ENCODE measurements at places on chromosomes 6 and 20.

DNA sequence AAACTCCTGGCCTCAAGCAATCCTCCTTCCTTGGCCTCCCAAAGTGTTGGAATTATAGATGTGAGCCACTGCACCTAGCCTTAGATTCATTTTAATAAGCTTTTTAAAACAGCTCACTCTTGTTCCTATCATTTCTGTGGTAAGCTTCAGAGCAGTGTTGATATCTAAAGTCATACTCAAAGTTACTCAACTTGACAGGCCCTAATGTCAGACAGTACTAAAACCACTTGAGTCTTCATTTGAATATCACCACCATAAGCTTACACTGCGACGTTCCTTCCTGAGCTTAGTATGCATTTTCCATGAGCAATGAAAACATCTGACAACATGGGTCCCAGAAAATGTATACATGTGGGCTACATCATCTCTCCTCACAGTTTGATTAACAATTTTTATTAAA lies 6.0 kb downstream of the FUCA2 start:
- DNase-seq = no peak

GRCh38 chr6:32167761-32168262 lies 3.4 kb downstream of the EGFL8 start:
- no peak for DNase-seq

DNA sequence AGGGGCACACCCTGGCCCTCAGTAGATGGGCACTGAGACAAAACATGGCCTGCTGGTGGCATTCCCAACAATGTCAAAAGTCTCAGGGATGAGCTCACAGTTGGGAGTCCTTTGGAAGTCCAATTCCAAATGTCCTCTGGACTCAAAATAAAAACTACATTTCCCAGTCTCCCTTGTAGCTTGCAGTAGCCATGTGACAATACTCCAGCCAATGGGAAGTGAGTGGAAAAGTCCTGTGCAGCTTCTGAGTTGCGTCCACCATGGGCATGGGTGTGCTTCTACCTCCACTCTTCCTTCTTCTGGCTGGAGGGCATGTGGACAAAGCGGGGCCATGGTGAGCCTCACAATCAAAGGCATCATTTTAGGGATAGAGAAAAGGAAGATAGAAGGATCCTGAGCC lies 5.8 kb upstream of the ADAM33 start:
- DNase-seq = no peak

DNA sequence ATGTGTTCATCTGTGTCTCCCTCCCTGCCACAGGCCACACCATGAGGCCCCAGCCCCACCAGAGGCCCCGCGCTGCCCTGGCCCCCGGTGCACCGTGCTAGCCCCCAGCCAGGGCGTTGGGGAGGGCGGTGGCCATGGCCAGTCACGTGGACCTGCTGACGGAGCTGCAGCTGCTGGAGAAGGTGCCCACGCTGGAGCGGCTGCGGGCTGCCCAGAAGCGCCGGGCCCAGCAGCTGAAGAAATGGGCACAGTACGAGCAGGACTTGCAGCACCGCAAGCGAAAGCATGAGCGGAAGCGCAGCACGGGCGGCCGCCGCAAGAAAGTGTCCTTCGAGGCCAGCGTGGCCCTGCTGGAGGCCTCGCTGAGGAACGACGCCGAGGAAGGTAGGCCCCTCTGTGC lies 30.3 kb downstream of the PPP1R16B start:
- no peak for DNase-seq

DNA sequence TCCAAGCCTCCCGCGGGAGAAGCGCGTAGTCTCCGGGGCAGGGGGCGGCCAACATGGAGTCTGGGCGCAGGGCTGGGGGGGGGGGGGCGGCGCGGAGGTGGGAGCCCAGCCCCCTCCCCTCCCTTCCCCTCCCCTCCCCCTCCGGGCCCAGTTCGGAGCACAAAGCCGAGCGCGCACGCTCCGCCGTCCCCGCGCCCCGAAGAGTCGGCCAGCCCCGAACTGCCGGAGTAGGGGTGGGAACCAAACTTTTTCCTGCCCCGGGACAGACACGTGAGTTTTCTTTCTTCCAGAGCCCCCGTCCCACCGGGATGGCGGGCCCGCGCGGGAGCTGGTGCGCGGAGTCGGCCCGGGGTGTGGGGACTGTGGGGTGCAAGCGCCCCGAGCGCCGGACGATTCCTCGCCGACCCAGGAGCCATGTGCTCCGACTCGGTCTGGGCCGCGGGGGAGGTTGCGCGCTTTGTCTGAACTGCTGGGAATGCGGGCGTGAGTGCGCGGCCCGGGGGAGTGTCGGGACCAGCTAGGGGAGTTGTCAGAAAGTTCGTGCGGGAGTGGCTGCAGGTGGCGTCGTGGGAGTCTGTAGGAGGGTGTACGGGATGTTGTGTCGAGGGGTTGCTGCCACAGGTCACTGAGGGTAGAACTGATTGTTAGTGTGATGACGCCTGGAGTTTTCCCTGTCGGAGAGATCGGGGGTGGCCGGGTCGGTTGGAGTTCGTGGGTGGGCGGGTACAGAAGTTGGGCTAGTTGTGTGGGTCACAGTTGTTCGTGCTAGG lies 1.2 kb downstream of the TGIF2 start:
- peak; percentile 56 for DNase-seq

GRCh38 chr6:160455081-160455480 lies 106.9 kb downstream of the SLC22A3 start:
- DNase-seq = no peak

DNA sequence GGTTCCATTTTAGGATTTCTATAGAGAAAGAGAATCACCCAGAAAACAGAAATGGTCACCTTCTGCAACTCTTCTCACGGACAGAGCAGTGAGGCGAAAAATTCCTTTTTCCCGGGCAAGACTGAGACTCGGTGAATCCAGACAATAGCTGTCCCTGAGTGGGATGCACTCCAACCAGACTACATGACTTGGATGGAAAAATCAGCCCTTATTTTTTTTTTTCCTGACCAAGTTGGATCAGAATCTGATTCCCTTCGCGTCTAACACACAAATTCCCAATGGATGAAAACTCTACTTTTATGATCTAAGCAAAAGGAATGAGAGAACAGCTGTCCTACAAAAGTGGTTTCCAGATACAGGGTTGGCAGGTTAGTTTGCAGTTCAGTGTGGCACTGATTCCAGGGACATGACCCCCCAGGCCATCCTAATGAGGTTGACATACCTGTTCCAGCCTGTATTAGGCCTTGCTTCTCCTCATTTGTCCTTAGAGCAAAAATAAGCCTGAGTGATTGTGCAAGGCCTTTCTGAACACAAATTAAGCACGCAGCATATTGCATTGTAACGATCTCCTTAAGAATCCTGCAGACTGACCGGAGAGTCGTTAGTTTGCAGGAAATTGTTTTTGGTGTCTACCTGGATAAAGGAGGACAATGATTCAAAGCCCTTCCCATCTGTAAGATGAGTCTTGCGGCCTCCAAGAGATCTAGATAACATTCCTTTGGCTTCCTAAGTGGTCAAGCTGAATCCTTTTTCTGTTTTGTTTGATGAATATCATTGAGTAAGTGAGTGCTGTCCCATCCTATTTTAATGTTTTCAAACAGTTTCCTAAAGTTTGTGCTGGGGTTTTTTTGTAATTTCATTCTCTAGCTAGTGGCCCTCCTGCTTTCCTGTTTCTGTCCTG lies 1.5 kb upstream of the NEDD9 start:
- DNase-seq = no peak

DNA sequence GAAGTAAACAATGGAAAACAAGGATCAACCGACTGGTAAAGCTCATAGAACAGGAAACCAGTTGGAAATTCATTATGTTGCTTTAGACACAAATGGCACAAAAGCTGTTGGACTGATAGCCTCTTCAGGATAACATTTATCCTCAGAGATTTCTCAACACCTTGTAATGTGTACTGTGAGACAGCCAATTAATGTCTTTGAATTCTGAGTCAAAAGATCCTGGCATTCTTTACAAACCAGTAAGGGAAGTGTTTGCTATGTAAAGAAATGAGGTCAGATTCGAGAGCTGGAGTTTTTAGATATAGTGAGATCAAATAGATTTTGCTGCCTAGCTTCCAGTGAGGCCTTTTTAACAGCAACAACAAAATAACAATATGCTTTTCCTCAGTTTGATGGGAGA lies 439.2 kb downstream of the C6orf118 start:
- DNase-seq = no peak

- DNase-seq = no peak
These were observed 106.0 kb downstream of the PRIM2 start for GRCh38 chr6:57423468-57423867.

GRCh38 chr20:11626551-11626950 lies 291.1 kb upstream of the BTBD3 start:
- DNase-seq = no peak

All from colonic mucosa (tissue), 4 donors.